CD4-positive, alpha-beta T cell treated with Interleukin-10 for 1 hour (primary cell): ENCODE measurements at places on chromosomes 5 and 9.

GRCh38 chr5:127518319-127518621 is 830 bp downstream of the PRRC1 start:
- DNase-seq, result peak; percentile 38

DNA sequence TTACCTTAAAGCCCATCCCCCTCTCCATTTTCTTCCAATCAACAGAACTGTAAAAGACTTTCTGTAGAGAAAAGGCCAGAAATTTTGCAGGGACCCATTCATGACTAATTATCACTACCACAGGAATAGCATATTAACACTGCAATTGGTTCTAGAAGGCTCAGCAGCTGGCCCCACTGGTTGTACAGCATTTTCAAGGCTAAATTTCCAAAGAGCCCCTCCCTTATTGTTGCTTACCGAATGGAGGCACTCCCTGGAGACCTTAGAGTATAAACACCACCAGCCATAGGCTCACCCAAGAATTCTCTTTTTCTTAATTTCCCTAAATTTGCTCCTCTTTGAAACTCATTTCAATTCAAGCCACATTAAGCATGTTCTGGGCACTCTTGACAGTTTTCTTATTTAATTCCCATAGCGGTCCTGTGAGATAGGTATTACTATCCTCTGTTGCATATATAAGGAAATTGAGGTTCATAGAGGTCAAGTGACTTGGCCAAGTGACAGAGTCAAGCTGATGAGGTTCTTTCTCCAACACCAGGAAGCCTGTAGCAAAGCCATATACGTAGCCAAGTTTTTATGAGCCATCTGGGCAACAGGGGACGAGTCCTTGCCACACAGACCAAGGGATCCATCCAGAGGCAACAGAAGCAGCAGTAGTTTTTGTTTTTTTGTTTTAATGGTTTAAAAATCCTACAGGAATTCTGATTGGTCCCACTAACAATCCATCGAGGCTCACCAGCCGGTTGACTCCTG is 83.9 kb upstream of the NR5A1 start:
- no peak for DNase-seq

- no peak for DNase-seq
These were observed 1.7 kb downstream of the SSBP2 start for GRCh38 chr5:81749192-81749560.

- DNase-seq, result no peak
These were observed 12.9 kb downstream of the PHYHD1 start for GRCh38 chr9:128933731-128934130.

DNA sequence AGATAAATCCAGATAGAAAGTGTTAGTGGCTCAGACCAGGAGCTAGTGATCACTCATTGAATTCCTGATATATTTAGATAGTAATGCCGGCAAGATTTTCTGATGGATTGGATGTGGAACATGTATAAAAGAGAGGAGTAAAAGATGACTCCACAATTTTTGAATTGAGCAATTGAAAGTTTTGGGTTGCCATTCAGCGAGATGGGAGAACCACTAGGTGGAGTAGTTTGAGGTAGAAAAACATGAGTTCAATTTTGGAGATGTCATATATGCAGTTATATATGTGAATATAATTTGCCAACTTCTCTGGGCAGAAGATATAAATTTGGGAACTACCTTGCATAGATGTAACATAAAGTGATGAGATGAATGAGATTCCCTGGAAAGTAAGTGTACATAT is 502.5 kb upstream of the SEMA6A start:
- no peak for DNase-seq

DNA sequence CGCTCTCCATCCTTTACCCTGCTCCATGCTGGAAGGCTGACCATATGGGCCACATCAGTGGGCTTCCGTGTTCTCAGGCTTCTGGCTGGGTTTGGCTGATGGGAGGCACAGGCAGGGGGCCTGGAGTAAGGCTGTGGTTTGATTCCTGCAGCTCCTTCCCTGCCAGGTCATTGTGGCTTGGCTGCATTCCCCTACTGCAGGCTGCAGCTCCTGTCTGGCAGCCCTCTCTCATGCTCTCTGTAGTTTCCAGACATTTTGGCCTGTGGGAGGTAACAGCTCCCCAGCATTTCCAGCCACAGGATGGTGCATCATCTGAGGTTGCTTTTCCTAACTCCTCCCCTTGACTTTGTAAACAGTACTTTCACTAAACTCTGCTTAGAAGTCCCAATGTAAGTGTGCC is 102.0 kb upstream of the PTPN3 start:
- DNase-seq, result no peak

DNA sequence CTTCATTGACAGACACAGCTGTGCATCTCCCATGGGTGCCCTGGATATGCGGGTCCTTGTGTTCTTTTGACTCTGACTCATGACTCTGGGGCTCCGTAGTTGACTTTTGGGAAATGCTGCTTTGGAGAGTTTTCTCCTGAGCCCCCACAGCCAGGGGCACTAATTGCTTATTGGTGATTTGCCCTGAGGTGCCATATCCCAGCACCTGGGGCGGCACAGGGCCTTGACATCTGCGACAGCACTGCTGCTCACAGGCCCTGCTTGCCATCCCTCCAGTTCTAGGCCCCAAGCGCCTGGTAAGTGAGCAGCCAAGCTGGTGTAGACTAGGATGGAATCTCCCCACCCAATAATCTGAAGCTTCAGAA is 75.1 kb downstream of the AMBP start:
- no peak for DNase-seq

DNA sequence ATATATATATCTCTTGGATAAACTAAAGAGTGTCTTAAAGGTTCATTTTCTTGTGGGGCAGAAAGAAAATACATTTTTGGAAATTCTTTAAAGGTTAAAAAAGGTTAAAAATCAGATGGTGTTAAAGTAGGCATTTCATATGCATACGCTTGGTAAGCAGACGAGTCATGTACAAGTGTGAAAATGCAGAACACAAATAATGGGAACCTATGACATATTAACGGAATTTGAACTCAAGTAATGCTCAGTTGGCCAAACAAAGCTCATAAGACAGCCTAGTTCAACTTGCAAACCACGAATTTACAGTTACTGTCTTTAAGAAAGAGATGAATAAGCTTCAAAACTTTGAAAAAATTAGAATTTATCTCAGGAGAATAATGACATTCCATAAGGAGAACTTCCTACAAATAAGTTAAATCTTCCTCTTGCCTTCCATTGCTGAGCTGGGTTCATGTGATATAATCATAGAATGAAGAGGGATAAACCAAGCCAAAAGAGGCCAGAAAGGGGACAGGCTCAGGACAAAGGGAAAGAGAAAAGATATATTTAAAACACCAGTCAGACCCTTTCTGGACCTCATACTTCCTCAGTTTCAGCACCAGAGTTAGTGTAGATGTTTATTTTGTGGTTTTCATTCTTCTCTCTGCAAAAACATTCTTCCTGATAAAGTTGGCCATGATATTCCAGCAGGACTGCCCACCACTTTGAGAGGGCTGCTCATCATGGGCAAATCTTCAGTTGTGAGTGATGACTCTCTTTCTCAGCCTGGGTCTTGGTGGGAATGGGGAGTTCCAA is 256.7 kb upstream of the CD180 start:
- DNase-seq, result no peak

GRCh38 chr5:59117320-59117719 is 534.4 kb downstream of the RAB3C start:
- DNase-seq, result no peak

GRCh38 chr5:159061834-159062474 is 37.8 kb downstream of the EBF1 start:
- DNase-seq, result no peak

DNA sequence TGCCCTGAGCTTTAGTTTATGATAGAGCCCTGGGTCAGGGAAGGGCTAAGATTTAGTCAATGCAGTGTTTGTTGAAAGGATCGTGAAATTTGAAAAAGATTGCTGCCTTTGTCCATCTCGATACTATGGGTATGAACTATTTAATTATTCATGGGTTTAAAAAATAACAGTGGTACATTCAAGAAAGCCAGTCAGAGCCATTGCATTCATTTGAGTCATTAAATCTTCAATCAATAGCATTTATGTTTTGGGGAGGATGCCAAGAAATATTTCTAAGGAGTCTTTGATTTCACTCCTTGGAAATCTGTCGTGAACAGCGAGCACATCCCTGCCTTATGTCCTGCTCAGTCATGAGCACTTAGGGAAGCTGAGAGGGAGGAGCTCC is 54.4 kb upstream of the LRRTM2 start:
- no peak for DNase-seq
